Neural crest cell (in vitro differentiated cells): ENCODE measurements at places on chromosomes 7 and 10.
A peak's percentile ranks its signal among the peaks of the same experiment; 100 is the strongest.

DNA sequence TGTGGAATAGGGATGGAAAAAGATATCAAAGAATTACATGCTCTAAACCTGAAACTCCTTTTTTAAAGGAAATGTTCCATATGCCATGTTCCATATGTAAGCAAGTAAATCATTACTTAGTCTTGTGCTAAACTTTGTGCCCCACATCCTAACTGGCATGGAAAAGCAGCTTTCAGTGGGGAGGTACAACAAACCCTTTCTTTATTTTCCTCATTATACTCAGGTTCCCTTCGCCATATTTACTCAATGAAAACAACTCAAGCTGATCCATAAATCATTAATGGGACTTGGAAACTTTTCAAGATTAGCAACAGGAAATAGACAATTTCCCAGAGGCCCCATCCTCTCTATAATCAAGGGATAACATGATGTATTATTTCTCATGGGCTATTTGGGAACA, 56.0 kb downstream of the GSAP start:
- DNase-seq: no peak

- DNase-seq: no peak
Observed at GRCh38 chr10:98971464-98971863, 264.2 kb downstream of the HPSE2 start.

GRCh38 chr10:65570143-65571010, 1355.5 kb upstream of the LRRTM3 start:
- DNase-seq: peak; percentile 3

DNA sequence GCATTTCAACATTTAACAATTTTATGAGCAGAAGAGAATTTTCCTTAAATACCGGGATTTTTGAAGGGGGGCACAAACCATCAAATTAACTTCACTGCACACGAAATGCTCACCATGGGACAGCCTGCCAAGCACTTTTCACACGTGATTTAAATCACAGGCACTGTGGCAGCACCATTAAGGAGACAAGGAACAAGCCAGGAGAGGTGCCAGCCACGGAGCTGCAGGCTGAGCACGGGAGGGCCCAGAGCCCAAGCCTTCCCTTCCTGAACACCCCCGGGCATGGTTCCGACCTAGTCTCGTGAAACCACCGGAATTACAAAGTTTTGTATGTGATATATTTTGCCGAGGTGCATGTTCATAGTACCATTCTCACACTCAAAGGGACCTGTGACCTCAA, 13.4 kb downstream of the PITRM1 start:
- no peak for DNase-seq

DNA sequence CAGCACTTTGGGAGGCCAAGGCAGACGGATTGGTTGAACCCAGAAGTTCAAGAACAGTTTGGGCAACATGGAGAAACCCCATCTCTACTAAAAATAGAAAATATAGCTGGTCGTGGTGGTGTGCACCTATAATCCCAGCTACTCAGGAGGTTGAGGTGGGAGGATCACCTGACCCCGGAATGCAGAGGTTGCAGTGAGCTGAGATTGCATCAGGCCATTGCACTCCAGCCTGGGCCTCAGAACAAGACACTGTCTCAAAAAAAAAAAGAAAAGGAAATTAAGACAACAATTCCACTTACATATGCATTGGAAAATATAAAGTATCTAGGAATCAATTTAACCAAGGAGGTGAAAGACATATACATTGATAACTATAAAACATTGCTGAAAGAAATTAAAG, 7.2 kb upstream of the OGDH start:
- DNase-seq: no peak

- no peak for DNase-seq
Observed at GRCh38 chr7:158834878-158835784, 5.8 kb upstream of the ESYT2 start.

- no peak for DNase-seq
Observed at GRCh38 chr10:79168210-79168609, 99.4 kb downstream of the ZMIZ1 start.

DNA sequence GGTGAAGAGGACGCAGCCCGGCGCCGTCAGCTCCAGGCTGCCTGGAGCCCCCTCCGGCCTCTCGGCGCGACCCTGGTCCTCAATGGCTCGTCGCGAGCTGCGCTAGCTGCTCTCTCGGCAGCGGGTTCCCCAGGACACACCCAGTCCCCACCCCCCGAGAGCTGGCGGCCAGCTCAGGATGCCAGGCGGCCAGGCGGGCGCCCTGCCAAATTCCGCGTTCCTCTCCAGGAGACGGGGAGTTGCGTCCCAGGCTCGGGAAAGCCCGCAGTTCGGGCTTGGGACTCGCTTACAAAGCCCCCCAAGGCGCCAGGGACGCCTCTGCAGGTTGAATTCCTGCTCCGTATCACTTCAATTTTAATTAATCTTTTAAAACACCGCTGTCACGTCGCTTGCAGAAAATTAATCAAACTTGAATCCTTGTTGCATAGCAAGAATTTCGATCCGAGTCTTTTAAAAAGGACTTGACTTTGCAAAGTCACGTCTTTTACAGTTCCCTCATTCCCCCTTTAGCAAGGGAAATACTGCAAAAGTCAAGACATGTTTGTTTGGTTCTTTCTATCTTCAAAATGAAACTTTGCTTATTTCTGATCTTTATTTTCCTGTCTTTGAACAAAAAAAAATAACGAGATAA, 28.2 kb downstream of the SKIDA1 start:
- peak; percentile 57 for DNase-seq

- DNase-seq: no peak
Observed at GRCh38 chr10:75865413-75866299, 434.2 kb downstream of the LRMDA start.
